ENCODE measurements at places on chromosomes 13 and 19.

GRCh38 chr13:99373436-99373835, 66.2 kb upstream of the GPR183 start:
- no peak for DNase-seq

- no peak for DNase-seq
These were observed 286.1 kb downstream of the KCTD12 start for GRCh38 chr13:76600081-76600480.

DNA sequence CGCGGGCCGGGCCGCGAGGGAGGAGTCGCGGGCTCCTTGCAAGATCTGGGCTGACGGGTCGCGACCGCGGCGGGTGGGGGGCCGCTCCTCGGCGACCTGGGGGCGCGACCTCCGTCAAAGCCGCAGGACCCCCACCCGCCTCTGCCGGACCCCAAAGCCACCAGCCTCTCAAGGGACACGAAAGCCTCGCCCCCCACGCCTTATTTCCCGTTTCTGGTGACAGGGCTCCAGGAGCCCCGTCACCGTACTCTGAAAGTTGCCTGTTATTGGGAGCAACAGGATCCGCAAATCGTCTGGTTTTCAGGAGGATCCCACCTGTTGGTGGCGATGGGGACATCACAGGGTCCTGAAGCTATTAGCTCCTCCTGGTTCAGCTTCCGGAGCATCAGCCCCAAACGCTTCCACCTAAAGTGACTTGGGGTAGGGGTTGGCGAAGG, 530 bp downstream of the MAU2 start:
- DNase-seq: no peak

GRCh38 chr13:32472194-32472621, 44.3 kb upstream of the N4BP2L1 start:
- DNase-seq: no peak

DNA sequence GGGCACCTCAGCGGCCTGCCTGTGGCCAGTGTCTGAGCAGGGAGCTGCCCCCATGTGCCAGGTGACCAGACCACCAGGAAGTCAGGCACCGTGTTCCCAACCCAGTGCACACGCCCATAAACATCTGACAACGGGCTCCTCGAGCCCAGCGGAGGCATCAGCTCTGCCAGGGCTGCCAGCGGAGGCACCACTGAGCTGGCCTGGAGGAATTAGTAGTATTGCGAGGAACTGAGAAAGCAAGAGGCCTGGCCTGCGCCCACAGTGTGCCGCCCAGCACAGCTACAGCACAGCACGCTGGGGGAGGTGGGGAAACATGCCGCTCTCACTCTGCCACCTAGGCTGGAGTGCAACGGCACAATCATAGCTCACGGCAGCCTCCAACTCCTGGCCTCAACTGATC, 44.6 kb downstream of the ANKRD27 start:
- DNase-seq: no peak

DNA sequence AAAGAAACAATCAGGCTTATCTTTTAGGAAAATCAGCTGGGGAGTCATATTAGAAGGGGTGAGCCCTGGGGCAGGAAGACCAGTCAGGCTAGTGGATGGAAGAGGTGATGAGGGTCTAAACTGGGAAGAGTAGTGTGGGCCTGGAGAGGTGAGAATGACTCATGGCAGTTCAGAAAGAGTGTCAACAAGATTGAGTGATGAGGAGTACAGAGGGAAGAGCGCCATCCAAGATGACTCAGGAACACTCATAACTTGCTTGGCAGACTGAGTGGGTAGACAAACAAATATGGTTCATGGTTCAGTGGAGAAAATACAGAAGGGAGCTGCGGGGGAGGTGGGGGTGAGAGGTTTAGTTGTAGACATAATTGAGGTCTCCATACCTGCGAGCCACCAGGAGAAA, 17.3 kb upstream of the CLDN10 start:
- DNase-seq: no peak

- DNase-seq: no peak
These were observed 341.4 kb downstream of the KLF12 start for GRCh38 chr13:73792796-73793195.

Measured in naive thymus-derived CD8-positive, alpha-beta T cell (primary cell).